Articular chondrocyte of knee joint (primary cell): ENCODE measurements at places on chromosomes 4 and X. TPM values are rescaled to one million over a fixed set of nuclear protein-coding genes. Genes with fewer than 3 reads are reported as not detected.

The PAGE1 gene
- total RNA-seq: not detected in 2 replicates

The TREX2 gene
- 0.54 and 1.3 TPM in 2 replicates for total RNA-seq

The SYTL4 gene
- 3.0 and 4.0 TPM in 2 replicates for total RNA-seq

The PLP1 gene
- 0.86 TPM in 1 of 2 replicates, not detected in the other for total RNA-seq

The IL1RAPL1 gene
- not detected in 2 replicates for total RNA-seq

The PHOX2B gene
- not detected in 2 replicates for total RNA-seq

The TRAM1L1 gene
- total RNA-seq: 6.2 and 7.6 TPM in 2 replicates

The GCNA gene
- total RNA-seq: 2.6 and 2.9 TPM in 2 replicates

The WDR17 gene
- 1.3 and 4.3 TPM in 2 replicates for total RNA-seq

The SORCS2 gene
- 4.2 and 11.1 TPM in 2 replicates for total RNA-seq
